ENCODE measurements at places on chromosomes 1 and 21.

DNA sequence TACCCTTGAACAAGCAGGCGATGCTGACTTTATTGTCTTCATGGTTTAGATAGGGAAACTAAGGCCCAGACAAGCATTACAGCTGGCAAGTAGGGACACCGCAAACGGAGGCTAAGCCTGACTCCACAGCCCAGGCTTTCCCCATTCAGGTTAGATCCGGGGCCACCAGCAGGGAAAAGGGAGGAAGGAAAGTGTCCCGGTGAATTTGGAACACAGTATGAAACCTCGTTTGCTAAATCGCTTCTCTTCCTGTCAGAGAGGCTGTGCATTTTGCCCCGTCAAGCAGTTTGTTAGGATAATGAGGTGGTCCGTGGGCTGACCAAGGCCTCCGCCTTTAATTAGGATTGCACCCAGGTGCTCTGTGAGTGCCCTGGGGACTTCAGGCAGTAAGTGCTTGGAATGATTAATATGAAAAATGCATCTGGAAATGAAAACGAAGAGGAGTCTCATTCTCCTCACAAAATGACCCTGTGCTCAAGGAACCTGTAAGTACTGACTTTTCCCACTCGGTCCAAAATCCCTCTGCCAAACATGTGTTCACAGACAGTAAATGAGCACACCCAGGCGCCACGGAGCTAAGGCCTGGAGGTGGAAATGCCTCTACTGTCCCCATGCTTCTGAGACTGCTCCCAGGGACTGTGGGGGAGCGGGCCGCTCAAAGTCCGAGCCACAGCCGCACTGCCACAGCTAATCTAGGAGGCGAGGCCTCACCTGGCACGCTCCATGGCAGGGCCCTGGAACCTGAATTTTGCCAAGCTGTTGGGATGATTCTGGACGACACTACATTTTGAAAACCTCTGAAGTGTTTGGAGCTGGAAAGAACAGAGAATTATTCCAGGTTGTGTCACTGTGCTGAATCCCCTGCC, 234.1 kb downstream of the SDCCAG8 start:
- DNase-seq, result no peak

DNA sequence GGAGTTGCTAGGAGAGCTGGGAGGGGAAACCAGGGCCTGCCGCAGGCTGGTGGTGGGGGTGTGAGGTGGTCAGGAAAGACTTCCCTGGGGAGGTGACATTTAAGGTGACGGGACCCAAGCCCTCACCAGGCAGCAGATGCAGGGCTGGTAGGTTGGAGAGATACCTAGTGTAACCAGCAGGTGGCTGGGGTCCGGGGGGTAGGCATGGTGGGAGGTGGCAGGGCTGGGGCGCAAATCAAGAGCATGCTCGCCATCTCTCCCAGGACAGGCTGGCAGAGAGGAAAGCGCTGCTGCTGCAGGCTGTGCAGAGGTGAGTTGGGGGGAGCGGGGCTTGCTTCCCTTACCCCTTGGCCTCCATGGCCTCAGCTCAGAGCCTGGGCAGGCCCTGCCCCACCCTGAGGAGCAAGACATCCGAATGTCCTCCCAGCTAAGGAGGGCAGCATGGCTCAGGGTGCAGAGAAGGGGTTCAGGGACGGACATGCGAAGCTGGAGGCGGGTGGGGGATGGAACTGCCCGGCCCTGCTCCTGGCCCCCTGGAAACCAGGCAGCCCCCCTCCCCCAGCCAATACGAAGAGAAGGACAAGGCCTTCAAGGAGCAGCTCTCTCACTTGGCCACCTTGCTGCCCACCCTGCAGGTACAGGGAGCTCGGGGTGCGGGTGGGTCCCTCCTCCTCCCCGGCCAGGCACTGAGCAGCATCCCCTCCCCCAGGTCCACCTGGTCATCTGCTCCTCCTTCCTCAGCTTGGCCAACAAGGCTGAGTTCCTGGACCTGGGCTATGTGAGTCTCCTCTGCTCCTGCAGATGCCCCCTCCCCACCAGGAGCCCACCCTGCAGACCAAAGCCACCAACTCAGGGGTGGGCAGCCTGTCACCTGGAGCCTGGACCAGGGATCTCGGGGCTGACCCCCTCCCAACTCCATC, 4.0 kb downstream of the RNF207 start:
- no peak for DNase-seq

DNA sequence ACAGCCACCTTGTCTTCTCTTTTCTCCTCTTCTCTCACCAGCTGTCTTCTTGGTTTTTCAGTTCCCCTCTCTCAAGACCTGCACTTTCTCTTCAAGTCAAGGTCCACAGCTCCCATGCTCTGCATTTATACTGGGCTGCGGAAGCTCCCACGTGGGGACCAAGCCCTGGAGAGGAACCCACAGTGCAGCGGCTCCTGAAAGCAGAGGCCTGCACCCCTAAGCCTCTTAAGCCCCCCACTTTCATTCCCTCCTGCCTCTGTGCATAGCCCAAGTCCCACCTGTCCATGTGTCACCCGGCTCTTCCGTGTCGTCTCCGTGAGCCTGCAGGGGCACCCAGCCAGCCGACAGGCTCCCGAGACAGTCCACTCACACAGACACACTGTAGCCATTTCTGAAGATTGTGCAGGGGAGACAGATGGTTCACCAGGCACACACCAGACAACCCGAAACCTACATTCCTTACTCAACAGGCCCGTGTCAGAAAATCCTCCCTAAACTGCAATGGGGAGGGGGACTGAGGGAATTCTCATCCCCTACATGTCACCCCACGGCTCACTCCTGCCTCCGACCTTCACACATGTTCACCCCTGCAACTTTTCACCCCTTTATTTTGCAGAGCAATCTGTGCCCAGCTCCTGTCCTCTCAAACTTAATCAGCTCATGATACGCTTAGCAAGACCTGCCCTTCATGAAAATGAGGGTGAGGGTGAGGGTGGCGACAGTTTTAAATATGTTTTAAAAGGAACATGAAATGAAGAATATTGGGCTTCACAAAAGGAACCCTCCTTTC, 6.3 kb downstream of the MX2 start:
- DNase-seq, result no peak

GRCh38 chr1:181151378-181152326, 63.2 kb downstream of the IER5 start:
- DNase-seq, result peak; percentile 19

GRCh38 chr1:207750631-207751305, 1.1 kb upstream of the CD46 start:
- DNase-seq, result no peak

Measured in NCI-H2171 treated with DMSO at 0.1 percent for 48 hours (cell line).